NCI-H2171 (cell line): ENCODE measurements at places on chromosomes 1 and 21.

DNA sequence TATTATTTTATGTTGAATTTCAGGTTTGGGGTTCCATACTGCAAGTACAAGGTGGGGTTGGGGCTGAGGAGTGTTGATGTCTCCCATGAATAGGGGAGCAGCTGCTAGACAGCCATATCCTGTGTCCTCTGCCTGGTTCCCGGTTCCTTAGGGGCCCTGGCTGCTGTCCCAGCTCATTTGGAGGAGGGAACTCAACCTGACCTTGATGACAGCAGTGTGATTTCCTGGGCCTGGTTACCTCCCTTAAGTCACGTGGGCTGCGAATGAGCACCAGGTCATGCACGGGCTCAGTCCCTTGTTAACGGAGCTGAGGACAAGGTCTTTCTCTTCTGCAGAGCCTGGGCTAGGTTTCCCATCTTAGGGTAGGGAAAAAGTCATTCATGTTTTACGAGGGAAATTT lies 85.1 kb downstream of the MTR start:
- no peak for DNase-seq

DNA sequence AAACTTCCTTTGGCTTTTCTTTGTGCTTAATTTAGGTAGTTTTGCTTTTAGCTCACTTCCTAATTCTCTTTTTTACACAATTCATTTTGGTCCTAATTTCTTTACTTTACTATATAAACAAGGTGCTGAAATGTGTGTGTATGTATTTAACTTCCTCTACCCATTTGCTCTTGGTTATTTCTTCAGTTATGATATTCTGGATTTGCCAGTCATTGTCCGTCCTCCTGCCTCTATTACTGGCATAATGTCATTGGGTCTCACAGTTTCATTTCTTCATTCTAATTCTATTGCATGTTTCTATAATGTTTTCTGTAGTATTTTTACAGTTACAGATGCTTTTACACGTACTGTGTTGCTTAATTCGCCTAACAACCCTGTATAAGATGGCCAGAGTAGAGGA lies 96.2 kb downstream of the ZMYM4 start:
- DNase-seq: no peak

DNA sequence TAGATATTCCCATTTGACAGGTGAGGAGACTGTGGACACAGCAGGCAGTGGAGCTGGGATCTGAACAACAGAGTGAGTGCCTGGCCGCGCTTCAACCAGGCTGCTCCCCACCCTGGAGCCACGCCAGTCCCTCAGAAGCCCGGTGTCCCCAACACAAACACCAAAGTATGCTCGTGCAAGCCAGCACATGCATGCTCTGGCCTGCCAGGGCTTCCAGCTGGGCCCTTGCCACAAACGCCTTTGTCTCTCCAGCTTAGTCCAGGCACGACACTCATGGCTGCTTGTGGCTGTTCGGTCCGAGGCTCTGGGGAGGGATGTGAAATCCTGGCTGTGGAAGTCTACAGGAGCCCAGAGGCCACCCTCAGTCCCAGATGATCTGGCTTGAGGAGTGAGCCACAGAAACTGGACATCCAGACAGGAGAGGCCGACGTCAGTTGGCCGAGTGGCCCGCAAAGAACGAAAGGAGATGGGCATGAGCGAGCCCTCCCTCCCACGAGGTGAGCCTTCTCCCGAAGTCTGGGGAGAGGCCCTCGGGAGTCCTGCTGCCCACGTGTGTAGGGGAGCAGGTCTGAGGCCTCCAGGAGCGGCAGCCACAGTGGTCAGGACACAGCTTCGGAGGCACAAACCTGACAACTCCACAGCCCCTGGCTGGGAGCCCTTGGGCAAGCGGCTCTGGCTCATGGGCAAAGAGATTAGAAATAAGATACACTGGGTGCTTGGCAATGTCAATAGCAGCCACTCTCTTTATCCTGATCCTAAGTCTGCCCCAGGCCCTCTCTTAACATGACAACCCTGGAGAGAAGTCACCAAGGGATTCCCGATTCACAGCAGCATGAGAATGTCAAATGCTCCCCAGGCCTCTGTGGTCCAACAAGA lies 117.1 kb upstream of the IFFO2 start:
- no peak for DNase-seq

GRCh38 chr1:149888999-149889289 lies 10.4 kb upstream of the BOLA1 start:
- DNase-seq: no peak

DNA sequence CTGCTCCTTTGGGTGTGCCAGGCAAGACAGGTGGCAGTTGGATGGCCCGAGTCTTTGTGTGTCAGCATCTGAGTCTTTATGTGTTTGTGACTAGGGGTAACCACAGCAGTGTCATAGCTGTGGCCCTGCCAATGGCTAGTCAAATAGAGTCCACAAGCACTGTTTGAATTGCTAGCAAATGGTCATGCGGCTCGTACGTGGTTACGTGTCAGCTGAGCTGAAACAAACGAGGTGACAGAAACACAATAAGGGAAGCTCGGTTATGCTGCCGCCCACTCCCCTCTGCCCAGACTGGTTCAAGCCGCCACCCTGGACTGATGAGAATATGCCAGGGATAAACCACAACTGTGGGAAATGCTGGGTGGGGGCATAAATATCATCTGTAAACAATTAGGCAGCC lies 174.3 kb upstream of the LMO4 start:
- no peak for DNase-seq

- DNase-seq: no peak
These were observed 143.3 kb downstream of the DYRK1A start for GRCh38 chr21:37509802-37510393.
